ENCODE measurements at places on chromosomes 3 and 15.

- no peak for DNase-seq
These were observed 23.8 kb downstream of the VPS39 start for GRCh38 chr15:42184296-42184695.

GRCh38 chr15:97009031-97009431 is 678.5 kb downstream of the NR2F2 start:
- DNase-seq, result no peak

GRCh38 chr3:143824735-143825385 is 23.4 kb downstream of the SLC9A9 start:
- no peak for DNase-seq

DNA sequence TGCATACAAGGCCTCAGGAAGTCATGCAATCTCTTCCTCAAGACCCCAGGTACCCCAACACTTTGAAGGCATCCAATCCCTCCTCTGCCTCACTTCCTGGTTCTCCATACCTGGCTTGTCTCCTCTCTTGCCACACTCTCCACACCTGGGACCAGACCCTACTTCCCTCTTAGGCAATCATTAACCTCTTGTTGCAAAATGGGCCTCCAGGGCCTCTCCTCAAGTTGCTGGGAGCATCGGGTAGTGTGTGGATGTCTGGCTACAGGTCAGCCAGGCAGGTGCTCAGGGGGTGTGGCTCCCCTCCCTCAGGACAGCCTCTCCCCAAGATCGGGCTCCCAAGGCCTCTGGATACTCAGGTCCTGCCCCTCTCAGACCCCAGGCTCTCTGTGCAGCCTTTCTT is 8.6 kb downstream of the PLA2G4E start:
- DNase-seq, result no peak

GRCh38 chr3:52249683-52250082 is 4.1 kb downstream of the PPM1M start:
- DNase-seq, result no peak

Data from stimulated activated CD4-positive, alpha-beta T cell treated with anti-CD3 and anti-CD28 coated beads, Interleukin-4, amount 100 ng/mL, for 24 hours (primary cell).